ENCODE measurements at places on chromosomes 5 and 9.

DNA sequence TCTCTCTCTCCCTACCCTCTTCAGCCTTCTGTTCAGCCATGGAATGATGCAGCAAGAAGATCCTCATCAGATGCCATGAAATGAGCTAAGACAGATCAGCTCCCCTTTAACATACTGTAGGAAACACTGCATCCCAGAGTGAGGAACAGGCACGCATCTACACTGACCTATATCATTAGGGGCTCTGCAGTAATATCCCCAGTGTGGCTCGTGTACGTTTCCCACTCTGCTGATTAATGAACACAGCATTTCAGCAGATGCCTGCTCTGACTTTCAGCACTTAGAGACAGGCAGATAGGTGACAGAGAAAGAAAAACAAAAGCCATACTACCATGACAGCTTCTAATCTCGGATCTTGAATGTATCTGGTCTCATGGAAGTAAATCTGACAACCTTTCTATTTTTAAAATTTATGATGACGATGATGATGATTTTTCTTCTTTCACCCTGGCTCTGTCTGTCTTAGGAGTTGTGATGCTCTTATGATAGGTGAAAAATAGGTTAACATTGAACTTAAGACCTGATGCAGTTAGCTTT lies 750.3 kb downstream of the CDH12 start:
- DNase-seq, result no peak

DNA sequence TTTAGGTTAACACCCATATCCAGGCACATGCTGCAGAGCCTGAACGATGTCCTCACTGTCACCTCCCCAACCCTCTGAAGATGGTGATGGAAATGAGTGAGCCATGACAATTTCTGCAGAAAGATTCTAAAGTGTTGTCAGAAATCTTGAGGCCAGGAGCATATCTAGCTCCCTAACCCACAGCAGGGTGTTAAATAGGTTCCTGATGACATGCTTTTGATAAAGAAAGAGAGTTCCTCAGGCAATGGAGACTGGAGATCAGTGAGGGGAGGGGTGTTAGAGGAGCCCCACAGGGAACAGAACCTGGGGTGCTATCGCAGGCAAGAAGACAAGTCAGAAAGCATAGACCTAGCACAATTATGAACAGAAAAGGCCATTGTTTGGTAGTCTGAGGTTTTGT lies 95.7 kb downstream of the ENC1 start:
- no peak for DNase-seq

DNA sequence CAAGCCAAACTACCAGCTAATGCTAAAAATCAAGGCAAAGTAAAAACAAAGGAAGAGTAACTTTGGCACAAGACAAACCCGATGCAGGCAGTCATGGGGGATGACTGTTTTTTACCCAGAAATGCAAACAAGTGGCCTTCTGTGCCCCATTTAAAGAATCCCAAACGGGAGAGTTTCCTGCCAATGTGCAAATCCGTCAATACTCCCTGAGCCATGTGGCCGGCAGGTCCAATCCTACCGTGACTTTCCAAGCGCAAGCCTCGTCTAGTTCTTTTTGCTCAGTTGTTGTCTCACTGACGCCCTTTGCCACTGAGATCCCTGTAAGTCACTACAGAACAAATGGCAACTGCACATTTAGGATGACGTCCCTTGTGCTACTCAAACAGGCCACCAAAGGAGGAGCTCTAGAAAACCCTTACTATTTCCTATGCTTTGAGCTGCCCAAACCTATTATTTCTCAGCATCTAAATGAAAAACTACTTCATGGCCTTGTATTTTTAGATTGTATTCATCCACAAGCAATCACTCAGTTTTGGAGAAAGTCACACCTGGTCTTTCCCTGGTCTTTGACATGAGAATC lies 43.4 kb downstream of the OTULIN start:
- DNase-seq, result no peak

- no peak for DNase-seq
Measured at GRCh38 chr9:121453232-121453892, 46.3 kb downstream of the GGTA1 start.

DNA sequence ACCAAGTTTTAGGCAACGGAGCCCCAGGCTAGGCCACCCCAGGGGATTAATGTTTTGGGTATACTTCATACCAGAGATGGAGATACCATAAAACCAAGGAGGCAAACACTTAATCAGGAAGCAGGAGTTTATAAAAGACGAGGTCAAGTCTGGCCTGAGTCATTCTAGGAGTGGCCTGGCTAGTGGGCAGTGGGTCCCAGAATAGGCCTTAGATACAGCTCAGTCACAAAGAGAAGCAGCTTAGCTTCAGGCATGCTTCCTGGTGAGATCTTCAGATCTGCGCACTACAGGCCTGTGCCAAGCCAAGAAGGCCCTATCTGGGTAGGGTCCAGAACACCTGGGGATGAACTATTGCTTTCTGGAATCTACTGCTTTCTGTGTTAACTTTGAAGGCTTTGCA lies 20.6 kb upstream of the NR5A1 start:
- no peak for DNase-seq

DNA sequence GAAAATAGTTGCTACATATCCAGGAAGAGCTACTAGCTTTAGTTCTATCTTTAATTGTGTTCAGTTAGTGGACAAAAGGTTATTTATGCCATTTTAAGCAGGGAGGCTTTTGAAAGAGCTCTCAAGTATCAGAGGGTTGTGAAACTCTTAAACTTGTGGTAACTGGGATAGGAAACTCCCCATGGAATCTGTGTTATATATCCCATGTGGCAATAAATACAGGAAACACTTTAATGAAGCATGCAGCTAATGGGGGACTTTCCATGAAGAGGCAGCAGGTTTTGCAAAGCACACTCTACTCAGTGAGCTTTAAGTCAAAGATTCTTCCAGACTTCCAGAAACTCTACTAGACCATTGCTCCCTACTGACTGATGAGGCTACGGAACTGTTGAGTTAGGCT lies 805.0 kb upstream of the C9orf72 start:
- no peak for DNase-seq

GRCh38 chr5:75848077-75848476 lies 130.8 kb upstream of the POC5 start:
- DNase-seq, result no peak

DNA sequence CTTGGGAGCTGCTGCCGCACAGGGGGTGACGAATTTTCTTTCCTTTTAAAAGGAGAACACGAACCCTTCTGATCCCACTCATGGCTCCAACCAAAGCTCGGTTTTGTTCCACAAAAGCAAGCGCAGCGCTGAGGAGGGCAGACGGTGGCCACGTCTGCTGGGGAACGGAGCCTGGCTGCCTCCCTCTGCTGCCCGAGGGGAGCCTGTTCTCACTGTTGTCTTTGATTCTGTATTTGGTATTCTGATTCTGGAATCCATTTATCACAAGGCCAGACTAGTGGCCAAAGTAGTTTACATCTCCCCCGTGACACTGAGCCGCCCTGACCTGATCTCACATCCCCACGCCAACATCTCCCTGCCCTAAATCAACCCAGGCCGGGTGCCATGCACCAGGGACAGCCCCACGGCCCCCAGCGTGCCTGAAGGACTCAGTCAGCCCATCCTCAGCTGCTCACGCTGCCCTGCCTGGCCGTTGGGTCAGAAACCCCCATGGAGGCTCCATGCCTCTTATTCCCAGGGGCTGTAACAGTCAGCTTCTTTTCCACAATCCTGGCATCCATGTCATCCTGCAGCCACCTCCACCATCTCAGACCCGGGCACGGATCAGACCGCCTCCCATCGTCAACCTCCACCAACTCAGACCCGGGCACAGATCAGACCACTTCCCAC lies 6.7 kb upstream of the NSMF start:
- DNase-seq, result no peak

GRCh38 chr9:111399772-111400563 lies 69.9 kb upstream of the OR2K2 start:
- DNase-seq, result no peak

- DNase-seq, result no peak
Measured at GRCh38 chr5:132915681-132916080, 42.2 kb downstream of the LEAP2 start.

- no peak for DNase-seq
Measured at GRCh38 chr5:4113426-4113825, 517.8 kb downstream of the IRX1 start.

GRCh38 chr9:21967169-21967568 lies 27.0 kb downstream of the CDKN2A start:
- DNase-seq, result no peak

DNA sequence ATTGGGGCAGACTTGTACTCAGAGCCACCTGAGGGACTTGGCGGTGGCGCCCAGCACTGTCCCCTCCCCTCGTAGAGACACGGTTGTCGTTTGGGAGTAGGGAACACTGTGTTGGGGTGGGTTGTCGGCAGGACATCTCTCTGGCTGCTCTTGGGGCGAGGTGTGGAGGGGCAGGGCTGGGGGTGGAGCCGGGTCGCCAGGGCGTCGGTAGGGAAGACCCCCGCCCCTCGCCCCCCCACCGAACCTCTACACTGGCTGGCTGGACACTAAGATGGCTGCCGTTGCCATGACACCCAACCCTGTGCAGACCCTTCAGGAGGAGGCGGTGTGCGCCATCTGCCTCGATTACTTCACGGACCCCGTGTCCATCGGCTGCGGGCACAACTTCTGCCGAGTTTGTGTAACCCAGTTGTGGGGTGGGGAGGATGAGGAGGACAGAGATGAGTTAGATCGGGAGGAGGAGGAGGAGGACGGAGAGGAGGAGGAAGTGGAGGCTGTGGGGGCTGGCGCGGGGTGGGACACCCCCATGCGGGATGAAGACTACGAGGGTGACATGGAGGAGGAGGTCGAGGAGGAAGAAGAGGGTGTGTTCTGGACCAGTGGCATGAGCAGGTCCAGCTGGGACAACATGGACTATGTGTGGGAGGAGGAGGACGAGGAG lies 778 bp downstream of the TRIM41 start:
- DNase-seq, result no peak

GRCh38 chr5:140228364-140228837 lies 53.4 kb downstream of the CYSTM1 start:
- DNase-seq, result no peak

GRCh38 chr9:126666155-126666803 lies 52.6 kb downstream of the LMX1B start:
- DNase-seq, result no peak

DNA sequence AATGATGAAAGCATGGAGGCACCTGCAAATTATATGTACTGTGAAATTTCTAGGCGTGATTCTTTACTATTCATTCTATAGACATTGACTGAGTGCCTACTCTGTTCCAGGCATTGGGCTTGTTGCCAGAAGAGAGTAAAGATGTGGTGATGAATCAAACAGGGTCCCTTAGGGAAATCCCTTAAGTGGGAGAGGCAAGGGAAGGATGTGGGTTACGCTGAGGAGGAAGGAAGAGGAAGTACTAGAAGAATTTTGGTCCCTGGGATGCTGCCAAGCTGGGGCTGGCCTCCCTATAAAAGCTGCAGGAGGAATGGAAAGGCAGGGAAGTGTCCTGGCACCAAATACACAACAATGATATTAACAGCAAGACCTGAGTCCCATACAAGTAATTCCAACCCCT lies 76.7 kb upstream of the SPOCK1 start:
- DNase-seq, result no peak

- no peak for DNase-seq
Measured at GRCh38 chr5:159218595-159219023, 9.3 kb upstream of the RNF145 start.

DNA sequence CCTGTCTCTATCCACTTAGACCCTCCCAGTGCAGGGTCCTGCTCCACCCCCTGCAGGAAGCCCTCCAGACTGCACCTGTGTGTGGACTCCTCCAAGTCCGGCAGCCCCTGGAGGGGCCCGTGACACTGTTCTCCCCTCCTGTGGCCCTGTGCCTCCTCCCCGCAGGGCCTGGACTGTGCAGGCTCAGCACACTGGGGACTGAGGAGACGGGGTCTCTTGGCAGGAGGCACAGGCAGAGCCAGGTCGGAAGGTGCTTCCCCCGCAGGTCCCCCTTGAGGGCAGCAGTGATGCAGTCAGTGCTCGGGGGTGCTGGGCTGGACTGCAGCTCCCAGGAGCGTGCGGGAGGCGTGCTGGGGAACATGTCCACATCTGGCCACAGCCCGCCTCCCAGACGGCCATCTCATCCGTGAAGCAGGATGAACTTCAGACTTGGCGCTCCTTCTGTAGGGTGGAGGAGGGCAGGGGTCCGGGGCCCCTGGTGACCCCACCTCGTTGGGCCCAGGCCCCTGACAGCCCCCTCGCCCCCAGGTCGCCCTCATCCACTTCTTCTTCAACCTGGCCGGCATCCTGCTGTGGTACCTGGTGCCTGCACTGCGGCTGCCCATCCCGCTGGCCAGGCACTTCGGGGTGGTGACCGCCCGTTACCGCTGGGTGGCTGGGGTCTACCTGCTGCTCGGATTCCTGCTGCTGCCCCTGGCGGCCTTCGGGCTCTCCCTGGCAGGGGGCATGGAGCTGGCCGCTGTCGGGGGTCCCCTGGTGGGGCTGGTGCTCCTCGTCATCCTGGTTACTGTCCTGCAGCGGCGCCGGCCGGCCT lies 4.9 kb downstream of the SLC34A3 start:
- no peak for DNase-seq

DNA sequence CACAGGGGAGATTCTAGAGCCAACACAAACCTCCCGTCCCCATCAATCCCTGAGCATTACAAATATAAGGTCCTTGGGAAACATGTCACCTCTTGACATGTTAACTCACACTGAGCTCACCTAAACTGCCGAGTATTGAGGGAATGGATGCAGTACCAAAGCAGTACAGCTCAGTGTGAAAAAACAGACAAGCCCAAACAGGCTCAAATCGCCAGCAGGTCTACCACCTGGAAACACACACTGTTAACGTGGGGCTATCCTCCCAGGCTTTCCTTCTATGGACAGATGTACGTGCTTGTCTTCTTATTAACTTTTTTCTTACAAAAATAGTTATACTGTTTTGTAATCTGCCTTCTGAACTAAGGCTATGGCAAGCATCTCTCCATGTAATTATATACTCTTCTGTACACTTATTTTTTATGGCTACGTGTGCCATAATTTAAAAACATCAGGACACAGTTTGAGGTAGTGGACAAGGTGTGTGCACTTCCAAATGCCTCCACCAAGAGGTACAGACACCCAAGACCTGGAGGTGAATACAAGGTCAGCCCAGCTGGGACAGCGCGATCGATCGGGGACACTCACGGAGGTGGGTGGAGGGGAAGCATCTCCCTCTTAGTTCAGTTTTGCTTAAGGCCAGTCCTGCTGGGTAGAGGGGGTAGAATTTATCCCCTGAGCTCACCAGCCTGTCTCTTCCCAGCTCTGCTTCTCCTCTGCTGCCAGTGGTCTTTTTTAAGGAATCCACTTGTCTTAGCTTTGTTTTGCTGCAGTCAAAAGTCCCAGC lies 76.5 kb downstream of the DAP start:
- DNase-seq, result no peak

- no peak for DNase-seq
Measured at GRCh38 chr9:76349865-76350264, 44.4 kb downstream of the RFK start.

DNA sequence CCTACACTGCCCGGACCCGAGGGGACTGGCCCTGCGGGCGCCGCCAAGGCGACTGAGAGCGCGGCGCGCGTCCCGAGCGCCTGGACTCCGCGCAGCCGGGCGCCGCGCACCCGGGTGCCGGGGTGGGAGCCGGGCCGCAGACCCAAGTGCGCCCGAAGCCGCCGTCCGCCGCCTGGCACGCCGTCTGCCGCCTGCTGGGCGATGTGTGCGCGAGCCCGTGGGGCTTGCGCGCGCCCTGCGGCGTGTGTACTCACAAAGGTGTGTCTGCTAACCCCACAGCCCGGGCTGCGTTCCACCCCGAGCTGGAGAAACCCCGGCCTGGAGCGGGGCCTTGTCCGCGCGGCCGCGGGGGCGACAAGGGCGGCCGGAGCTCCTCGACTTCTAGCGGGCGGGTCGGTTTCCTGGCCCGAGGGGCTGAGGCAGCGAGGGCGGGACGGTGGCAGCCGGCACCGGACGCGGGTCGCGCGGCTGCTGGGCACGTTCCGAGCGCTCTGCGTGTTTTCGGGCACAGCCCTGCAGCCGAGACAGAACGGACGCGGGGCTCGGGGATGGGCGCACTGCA lies 1.1 kb upstream of the ZSWIM6 start:
- DNase-seq, result peak; percentile 48

Data from stimulated activated CD4-positive, alpha-beta T cell treated with anti-CD3 and anti-CD28 coated beads, Interleukin-4, amount 100 ng/mL, for 48 hours (primary cell).